Naive B cell (primary cell): ENCODE measurements at places on chromosomes 11 and 22.

DNA sequence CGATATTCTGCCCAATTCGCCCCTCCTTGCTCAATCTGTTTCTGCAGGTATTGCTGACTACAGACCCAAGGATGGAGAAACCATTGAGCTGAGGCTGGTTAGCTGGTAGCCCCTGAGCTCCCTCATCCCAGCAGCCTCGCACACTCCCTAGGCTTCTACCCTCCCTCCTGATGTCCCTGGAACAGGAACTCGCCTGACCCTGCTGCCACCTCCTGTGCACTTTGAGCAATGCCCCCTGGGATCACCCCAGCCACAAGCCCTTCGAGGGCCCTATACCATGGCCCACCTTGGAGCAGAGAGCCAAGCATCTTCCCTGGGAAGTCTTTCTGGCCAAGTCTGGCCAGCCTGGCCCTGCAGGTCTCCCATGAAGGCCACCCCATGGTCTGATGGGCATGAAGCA lies 9.2 kb upstream of the SLC35E4 start:
- DNase-seq: no peak

DNA sequence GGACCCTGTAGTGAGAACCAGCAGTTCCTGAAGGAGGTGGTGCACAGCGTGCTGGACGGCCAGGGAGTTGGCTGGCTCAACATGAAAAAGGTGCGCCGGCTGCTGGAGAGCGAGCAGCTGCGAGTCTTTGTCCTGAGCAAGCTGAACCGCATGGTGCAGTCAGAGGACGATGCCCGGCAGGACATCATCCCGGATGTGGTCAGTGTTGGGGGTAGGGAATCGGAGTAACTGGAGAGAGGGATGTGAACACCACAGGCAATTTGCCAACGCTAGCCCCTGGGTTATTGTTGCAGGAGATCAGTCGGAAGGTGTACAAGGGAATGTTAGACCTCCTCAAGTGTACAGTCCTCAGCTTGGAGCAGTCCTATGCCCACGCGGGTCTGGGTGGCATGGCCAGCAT lies 19.9 kb downstream of the MADD start:
- no peak for DNase-seq

- DNase-seq: no peak
Observed at GRCh38 chr11:126594921-126595367, 239.5 kb downstream of the ST3GAL4 start.

- no peak for DNase-seq
Observed at GRCh38 chr11:19279451-19279850, 38.7 kb upstream of the E2F8 start.

DNA sequence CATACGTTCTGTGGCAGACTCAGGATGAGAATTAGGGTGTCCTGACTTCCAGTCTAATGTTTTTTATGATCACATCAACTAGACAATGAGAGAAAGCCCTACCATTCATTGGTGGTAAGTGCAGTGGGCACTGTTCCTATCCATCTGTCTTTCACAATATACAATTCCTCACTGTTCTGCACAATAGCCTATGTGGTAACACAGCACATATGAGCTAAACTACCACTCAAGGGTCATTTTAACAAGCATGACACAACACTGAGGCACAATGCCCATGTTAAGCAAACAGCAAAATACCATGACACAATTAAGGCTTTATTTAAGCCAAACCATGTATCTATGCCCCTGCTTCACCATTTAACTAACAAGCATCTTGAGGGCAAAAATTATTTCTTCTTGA lies 52.3 kb downstream of the SIK3 start:
- no peak for DNase-seq

GRCh38 chr22:43431808-43432554 lies 20.2 kb downstream of the MPPED1 start:
- DNase-seq: no peak
